ENCODE measurements at places on chromosomes 1 and 21.

DNA sequence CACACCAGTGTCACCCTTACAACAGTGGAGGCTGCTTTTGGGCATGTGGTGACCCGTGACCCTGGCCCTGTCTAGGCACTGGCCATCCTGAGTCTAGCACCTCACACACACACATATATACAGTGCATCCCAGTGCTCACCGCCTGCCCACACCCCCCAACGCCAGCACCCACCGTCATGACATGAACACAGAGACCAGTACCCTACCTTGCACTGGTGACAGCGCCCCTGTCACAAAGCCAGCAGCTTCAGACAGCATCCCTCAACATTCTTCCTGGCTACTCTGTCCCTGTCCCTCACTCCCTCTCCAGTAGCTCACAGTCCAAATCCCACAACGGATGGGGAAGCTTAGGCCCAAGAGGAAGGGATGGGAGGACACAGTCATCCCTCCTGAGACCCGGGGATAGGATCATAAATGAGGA lies 27.1 kb downstream of the AHDC1 start:
- no peak for DNase-seq

GRCh38 chr1:211376807-211377470 lies 50.3 kb downstream of the TRAF5 start:
- no peak for DNase-seq

DNA sequence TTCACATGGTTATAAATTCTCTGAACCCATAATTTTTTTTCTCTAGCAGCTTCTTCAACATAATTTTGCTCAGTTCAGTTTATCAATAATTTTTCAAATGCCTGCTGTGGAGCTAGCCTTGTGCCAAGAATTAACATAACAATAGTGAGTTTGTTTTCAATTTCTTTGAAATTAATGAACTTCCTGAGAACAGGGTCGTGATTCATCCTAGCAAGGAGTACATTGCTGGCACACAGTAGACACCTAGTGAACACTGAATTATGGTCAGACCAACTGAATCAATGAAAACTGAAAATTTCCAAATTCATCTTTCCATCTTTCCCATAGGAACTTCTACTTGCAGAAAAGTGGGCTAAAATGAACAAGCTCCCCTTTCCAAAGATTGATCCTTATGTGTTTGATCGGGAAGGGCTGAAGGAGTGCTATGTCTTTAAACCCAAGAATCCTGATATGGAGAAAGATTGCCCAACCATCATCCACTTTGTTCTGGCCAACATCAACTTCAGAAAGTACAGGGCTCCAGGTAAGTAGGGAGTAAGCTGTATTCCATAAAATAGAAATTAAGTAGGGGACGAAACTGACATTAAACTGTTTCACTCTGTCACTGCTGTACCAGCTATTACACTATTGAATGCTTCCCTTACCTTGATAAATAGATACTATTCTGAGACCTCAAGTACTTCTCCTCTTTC lies 148.7 kb downstream of the PLA2G4A start:
- no peak for DNase-seq

DNA sequence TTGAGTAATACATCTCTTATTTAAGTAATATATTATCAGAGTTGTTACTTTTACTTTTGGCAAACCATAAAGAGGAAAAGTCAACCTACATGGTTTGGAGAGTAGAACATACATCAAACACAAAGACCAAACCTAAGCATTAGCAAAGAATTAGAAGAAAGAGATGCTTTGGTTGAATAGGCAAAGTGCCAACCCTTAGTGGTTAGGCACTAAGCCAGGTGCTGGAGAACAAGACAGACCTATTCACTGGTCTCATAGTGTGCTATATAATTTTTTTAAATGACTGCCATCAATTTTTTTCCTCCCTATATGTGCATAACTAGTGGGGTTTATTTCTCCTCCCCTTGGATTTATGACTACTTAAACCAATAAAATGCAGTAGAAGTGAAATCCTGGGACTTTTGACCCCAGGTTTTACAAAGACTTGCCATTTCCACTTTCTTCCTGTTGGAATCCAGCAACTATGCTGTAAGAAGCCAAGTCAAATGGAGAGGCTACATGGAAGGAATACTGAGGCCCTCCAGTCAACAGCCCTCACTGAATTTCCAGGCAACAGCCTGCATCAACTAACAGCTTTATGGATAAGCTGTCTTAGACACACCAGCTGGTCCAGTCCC lies 69.8 kb upstream of the HAO2 start:
- no peak for DNase-seq

DNA sequence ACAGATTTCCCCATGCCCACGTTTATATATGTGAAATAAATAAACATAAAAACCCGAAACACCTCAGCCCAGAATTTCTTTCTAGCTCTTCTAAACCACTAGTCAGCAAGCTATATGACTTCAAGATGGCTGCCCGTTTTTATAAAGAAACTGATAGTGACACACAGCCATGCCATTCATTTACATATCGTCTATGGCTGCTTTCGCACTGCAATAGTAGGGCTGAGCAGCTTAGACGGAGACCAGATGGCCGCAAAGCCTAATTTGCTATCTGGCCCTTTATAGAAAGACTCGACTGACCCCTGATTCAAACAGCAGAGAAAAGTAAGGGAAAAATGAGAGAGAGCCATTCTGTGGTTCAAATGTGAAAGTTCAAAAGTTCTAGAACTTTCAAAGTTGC lies 45.7 kb upstream of the FMN2 start:
- DNase-seq, result no peak

Data from erythroblast (primary cell).